ENCODE measurements at places on chromosomes 16 and 17. TPM values are rescaled to one million over a fixed set of nuclear protein-coding genes. Genes with fewer than 3 reads are reported as not detected.
A peak's percentile ranks its signal among the peaks of the same experiment; 100 is the strongest.

DNA sequence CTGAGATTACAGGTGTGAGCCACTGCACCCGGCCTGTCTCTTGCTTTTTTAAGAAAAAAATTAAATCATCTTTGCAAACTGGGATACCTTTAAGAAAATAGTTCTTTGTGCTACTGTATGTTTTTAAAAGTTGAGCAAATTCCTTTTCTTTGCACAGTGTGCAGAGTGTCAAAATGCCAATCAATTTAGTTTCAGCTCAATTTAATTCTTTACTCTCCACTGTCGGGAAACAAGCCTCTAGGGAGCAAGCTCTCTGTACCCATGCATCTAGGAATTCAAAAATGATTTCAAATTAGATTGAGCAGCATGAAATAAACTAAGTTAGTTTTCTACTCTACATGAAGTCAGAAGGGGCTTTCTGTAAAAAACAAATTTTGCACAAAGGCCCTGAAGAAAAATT is 141.5 kb upstream of the CORO6 start:
- H3K4me3 ChIP-seq = no peak overlapping the region
- H3K4me1 ChIP-seq = peaks cover 20% of the 10 kb centered on the region
- H3K36me3 ChIP-seq = no peaks in the 10 kb centered on the region

The TMIGD1 gene
- not detected for total RNA-seq

DNA sequence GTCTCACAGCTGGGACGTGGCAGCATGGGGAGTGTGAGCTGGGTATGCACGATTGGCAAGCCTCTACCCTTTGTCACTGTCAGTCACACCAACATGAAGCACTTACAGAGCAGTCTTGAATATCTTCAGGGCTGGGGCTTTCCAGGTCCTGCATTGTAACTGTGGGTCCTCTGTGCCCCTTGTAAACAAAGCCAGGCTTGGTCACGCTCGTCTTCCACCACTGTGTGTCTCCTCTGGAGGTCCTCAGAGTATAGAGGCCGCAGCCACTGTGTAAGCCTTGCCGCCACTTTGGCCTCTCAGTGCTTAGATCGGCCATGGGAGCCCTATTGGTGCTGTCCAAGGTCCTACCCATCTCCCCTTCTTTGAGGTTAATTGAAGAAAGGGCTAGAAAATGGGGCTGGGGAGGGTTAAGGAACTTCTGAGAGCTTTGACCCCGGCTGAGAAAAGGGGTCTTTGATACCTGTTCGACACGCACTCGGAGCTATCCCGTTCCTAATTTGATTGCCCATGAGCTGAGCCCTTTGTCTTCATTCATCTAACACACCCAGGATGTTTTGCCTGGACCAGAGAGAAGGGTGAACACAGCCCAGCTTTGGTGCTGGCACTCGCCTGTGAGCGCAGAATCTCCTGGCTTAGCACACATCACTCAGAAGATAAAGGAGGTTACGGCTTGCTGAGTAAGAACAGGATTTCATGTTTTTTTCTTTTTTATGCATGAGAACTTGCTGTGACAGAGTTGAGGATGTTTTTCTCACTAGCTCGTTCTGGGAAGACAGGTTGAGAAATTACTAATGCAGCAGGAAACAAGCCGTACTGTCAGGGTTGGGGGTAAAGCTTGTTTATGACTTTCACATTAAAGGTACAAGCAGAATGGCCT is 267.9 kb downstream of the CPPED1 start:
- H3K4me3 ChIP-seq = peak overlapping the region; percentile 56
- no peak for DNase-seq
- H3K27me3 ChIP-seq = no peaks in the 10 kb centered on the region
- H3K36me3 ChIP-seq = no peaks in the 10 kb centered on the region

DNA sequence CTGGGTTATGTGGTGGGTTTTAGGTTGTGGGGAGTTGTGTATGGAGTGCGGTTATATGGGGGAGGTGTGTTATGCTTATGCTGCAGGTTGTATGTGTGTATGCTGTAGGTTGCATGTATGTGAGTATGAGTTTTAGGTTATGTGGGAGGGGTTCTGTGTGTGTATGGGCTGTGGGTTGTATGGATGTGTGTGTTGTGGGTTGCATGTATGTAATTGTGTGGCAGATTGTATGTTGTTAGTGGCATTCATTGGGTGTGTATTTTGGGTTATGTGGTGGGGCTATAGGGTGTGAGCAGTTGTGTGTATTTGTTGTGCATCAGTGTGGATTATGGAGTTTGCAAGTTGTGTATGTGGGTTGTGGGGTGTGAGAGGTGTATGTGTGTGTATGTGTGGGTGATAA is 277.4 kb downstream of the NPIPA8 start:
- H3K4me3 ChIP-seq = no peak overlapping the region
- H3K27me3 ChIP-seq = peaks cover 19% of the 10 kb centered on the region
- no peak overlapping the region for H3K27ac ChIP-seq
- no peaks in the 10 kb centered on the region for H3K36me3 ChIP-seq
- no peak for DNase-seq

The COL1A1 gene
- 1.7 TPM for total RNA-seq

The DNAH2 gene
- total RNA-seq = not detected

GRCh38 chr16:56918467-56919012 is 13.4 kb upstream of the HERPUD1 start:
- no peak for DNase-seq
- peaks cover 35% of the 10 kb centered on the region for H3K27me3 ChIP-seq
- no peak overlapping the region for H3K4me3 ChIP-seq
- no peaks in the 10 kb centered on the region for H3K36me3 ChIP-seq
- no peak overlapping the region for H3K27ac ChIP-seq

The MT1F gene
- total RNA-seq = 11.1 TPM

GRCh38 chr16:867421-868385 is 67.2 kb upstream of the GNG13 start:
- H3K27me3 ChIP-seq = no peaks in the 10 kb centered on the region
- no peak overlapping the region for H3K4me3 ChIP-seq
- DNase-seq = no peak
- H3K27ac ChIP-seq = no peak overlapping the region

The ABCC3 gene
- not detected for total RNA-seq

DNA sequence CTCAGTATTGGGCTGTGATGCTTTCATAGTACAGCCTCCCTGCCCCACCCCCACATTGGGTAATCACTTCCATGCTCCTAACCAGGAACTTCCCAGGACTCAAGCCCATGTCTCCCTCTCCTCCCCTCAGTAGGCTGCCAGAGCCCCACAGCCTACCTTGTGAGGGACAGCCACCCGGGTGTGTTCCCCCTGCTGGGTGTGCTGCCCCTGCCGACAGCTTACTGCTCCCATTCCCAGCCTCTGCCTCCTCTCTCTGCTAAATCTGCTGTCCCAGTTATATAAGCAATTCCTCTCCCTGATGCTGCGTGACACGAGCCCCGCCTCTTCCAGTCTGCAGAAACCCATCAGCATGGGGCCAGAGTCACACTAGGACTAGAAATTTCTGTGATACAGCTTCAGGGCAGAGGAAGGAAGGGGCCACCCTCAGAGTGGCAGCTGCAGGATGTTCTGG is at the start of gene RSKR:
Gene RSKR, minus strand, starts transcription at position 255 of the 451 bp plus-strand sequence. Its CDS starts 24 bp downstream, at position 231.
- no peak within 1 kb of the TSS for H3K4me3 ChIP-seq
- no peak within 1 kb of the TSS for H3K27ac ChIP-seq
- H3K27me3 ChIP-seq = no peaks in the 10 kb centered on the region
- no peak for DNase-seq

DNA sequence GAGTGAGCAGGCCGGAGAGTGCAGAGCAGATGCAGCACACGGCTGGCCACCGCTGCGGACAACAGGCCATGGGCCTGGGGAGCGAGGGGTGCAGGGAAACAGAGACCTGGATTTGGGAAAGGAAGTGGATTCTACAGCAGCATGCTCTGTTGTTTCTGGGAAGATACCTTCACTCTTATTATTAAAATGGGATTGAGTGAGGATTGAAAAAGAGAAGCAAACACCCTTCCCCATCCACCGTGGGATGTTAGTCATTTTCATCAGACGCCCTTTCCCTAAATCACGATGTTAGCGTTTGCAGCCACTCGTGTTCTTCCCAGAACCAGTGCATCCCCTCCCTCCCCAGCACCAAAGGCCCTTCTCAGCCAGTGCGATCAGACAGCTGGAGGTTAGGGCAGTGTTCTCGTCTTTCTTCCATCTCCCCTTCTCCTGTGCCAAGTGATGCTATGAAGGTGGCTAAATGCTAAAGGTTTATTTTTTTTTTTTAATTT is 196.5 kb upstream of the CHMP6 start:
- no peaks in the 10 kb centered on the region for H3K36me3 ChIP-seq
- no peak for DNase-seq
- H3K27ac ChIP-seq = peak overlapping the region; percentile 11
- H3K4me3 ChIP-seq = no peak overlapping the region

GRCh38 chr16:73750639-73751038 is 546.0 kb upstream of the PSMD7 start:
- H3K4me3 ChIP-seq = no peak overlapping the region
- no peak overlapping the region for H3K27ac ChIP-seq
- no peaks in the 10 kb centered on the region for H3K36me3 ChIP-seq
- DNase-seq = no peak
- no peaks in the 10 kb centered on the region for H3K4me1 ChIP-seq

DNA sequence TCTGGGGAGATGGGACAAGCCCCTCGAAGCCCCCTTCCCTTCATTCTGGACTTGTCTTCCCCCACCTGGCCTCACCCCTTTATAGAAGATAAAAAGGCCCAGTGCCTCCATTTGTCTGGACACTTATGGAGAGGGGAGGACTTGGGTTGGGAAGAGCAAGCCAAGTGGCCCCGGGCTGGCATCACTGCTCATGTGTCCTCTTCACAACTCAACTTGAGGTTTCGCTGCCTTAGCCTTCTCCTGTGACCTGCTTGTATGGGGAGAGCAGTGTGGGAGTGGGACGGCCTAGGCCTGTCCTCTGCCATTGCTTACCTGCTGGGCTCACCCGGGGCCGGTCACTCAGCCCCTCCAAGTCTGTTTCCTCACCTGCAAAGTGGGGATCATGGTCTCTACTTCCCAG is 1.4 kb downstream of the PAQR4 start:
- peaks cover 14% of the 10 kb centered on the region for H3K4me1 ChIP-seq
- peak overlapping the region; percentile 67 for H3K4me3 ChIP-seq
- no peaks in the 10 kb centered on the region for H3K36me3 ChIP-seq
- peak overlapping the region; percentile 78 for H3K27ac ChIP-seq
- H3K27me3 ChIP-seq = peaks cover 5% of the 10 kb centered on the region

DNA sequence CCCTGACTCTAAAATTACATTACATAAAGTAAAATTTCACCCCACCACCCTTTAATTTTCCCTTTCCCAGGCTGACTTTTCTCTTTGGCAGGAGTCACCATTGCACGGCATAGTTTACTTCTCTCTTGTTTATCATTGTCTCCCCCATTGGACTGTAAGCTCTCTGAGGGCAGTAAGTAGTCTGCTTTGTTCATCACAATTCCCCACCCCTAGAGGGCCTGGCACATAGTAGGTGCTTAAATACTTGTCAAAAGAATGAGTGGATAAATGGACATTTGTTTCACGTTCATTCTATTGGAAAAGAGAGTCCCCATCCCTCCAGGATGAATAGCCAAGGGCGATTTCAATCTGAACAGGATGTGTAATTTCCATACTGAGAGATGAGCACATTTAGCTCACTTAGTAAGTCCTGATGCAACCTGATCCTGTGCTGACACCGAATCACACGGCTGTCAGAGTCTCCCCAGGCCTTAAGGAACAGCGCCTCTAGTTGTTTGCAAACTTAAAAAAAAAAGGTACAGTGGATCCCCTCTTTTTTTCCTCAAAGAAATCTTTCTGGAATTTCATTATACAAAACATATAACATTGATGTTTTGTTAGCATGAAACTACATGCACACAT is 54.0 kb downstream of the AKAP1 start:
- no peaks in the 10 kb centered on the region for H3K4me1 ChIP-seq
- no peak overlapping the region for H3K27ac ChIP-seq
- H3K4me3 ChIP-seq = no peak overlapping the region
- no peaks in the 10 kb centered on the region for H3K36me3 ChIP-seq

The CD300H gene
- total RNA-seq = not detected

- H3K36me3 ChIP-seq = no peaks in the 10 kb centered on the region
- H3K4me3 ChIP-seq = peak overlapping the region; percentile 96
- DNase-seq = no peak
- H3K27me3 ChIP-seq = no peaks in the 10 kb centered on the region
- peaks cover 18% of the 10 kb centered on the region for H3K4me1 ChIP-seq
These were observed 1.3 kb downstream of the MAPK8IP3 start for GRCh38 chr16:1707193-1707790.

Data from natural killer cell treated with Interleukin-12 subunit alpha and Interleukin-12 subunit beta and Interleukin-15 and Interleukin-18, amount 100 ng/mL, for 72 hours (primary cell).